ENCODE measurements at places on chromosomes 11 and 22.

DNA sequence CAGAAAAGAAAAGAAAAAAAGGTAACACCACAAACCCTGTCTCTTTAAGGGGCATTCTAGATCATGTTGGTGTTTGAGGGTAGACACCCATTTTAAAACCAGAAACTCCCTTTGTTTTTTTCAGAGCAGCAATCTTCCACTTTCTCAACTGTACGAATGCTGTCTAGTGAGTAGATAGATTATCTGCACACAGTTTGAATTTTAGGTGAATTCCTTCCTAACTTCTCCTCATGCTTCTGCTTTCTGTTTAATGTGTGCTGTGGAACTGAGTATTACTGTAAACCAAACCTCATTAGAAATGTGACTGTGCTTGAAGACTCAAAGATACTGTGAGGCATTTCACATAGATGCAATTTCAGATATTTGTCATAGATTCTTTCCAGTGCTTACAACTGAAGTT, 102.4 kb downstream of the PRMT3 start:
- no peak for DNase-seq

- DNase-seq, result no peak
These were observed 3.5 kb downstream of the PLXNB2 start for GRCh38 chr22:50303848-50304527.

GRCh38 chr11:106327134-106327533, 249.7 kb downstream of the AASDHPPT start:
- DNase-seq, result no peak

DNA sequence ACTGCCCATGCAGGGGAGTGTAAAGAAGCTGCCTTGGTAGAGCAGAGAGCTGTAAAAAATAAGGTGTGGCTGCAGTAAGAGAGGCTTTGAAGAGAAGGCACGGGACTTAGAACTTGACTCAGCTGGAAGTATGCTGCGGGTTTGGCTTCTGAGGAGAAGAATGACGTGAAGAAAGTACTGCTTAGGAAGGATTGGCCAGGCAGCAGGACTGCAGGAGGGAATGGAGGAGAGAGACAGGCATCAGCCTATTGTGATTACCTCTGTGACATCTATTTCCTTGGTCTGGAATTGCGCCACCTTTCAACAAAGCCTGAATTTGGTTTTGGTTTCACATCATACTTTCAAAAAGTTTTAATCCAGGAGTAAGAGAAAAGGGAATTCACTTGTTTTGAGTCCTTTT, 22.5 kb downstream of the PRRG4 start:
- no peak for DNase-seq

- DNase-seq, result no peak
These were observed 3.4 kb downstream of the GNAZ start for GRCh38 chr22:23073526-23074229.

Data from activated naive CD4-positive, alpha-beta T cell treated with Interleukin-2 at 50 U/mL for 16 hours (primary cell).